Testis (tissue), 5 donors: ENCODE measurements at places on chromosomes 13 and 19. TPM values are rescaled to one million over a fixed set of nuclear protein-coding genes. Genes with fewer than 3 reads are reported as not detected.

DNA sequence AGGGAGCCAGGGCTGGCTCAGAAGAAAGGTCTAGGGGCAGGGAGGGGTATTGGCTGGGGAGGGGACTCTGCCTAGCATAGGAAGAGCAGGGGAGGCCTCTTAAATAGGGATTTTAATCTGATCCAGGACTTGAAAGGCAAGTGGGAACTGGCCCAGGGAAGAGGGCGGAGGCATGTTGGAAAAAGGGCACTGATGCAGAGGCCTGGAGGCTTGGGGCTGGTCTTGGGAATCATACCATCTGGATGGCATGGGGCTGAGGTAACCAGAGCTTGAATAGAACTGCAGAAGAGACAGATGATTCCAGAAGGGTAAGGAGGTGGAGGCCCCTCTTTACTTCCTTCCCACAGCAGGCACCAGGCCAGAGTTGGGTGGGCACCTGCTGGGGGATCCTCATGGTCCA lies 29.1 kb downstream of the CERS4 start:
- DNase-seq: no peak

DNA sequence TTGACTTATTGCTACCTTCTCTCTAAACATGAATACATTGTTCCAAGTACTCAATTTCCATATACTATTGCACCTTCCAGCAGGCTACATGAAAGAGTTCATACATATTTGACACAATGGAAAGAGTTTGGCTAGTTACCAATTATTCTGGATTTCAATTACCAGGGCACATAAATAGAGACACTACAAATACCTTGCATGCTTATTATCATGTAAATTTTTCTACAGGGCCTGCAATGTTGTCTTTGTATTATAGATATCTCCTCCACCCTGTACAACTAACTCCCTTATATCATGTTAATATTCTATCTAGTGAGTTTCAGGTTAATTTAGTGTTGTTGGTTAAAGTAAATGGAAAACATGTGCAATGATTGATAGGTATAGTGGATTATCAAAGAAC lies 540.7 kb upstream of the SLITRK5 start:
- no peak for DNase-seq

ERICH4 gene
- not detected for total RNA-seq

TJP3 gene
- 37.2 TPM for total RNA-seq

PRSS57 gene
- not detected for total RNA-seq

LHFPL6 gene
- total RNA-seq: 37.3 TPM
